ENCODE measurements at places on chromosomes 3 and 15. TPM values are rescaled to one million over a fixed set of nuclear protein-coding genes. Genes with fewer than 3 reads are reported as not detected.

The CADM2 gene
- not detected for total RNA-seq

The WDR76 gene
- 10.5 TPM for total RNA-seq

The CEP19 gene
- total RNA-seq = 5.6 TPM

The CCDC80 gene
- total RNA-seq = 13.0 TPM
